ENCODE measurements at places on chromosomes 7 and 10. TPM values are rescaled to one million over a fixed set of nuclear protein-coding genes. Genes with fewer than 3 reads are reported as not detected.

ZNF467 gene
- 0.73 TPM for total RNA-seq

CALML5 gene
- total RNA-seq: not detected

FEZF1 gene
- total RNA-seq: not detected

COL13A1 gene
- 21.5 TPM for total RNA-seq

DLX6 gene
- not detected for total RNA-seq

PTPN12 gene
- total RNA-seq: 34.4 TPM

RNLS gene
- total RNA-seq: 32.7 TPM

ZC3HAV1 gene
- 33.9 TPM for total RNA-seq

GATA3 gene
- not detected for total RNA-seq

PSAP gene
- 1,900 TPM for total RNA-seq

BMPER gene
- total RNA-seq: 11.2 TPM

KMT2E gene
- 75.6 TPM for total RNA-seq

SLC13A1 gene
- total RNA-seq: not detected

ST8SIA6 gene
- not detected for total RNA-seq

All from smooth muscle cell of trachea (primary cell).